IMR-90 (cell line): ENCODE measurements at places on chromosomes 2 and 18. TPM values are rescaled to one million over a fixed set of nuclear protein-coding genes. Genes with fewer than 3 reads are reported as not detected.

Gene FAM110C
- not detected in 2 replicates for total RNA-seq

Gene CAPN13
- total RNA-seq = not detected in 2 replicates

DNA sequence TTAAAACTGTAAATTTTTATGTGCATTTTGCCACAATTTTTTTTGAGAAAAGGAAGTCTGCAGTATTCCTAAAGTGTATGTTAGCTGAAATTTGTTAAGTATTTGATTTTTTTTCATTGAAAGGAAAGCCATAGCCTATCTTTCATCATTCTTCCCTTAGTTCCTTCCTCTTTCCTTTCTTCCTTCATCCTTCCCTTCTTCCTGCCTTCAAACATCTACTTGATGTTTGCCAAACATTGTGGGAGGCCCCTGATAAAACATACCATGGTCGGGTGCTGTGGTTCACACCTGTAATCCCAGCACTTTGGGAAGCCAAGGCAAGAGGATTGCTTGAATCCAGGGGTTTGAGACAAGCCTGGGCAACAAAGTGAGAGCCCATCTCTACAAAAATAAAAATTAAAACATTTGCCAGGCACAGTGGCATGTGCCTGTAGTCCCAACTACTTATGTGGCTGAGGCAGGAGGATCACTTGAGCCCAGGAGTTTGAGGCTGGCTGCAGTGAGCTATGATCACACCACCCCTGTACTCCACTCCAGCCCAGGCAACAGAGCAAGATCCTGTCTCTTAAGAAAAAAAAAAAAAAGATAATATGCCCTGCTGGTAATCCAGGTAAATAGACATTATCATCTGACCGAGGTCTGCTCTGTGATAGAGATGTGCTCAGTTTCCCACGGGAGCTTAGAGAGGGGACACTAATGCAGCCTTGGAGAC, 278.4 kb upstream of the STON1 start:
- H3K27ac ChIP-seq = no peak overlapping the region
- H3K4me1 ChIP-seq = peaks cover 9% of the 10 kb centered on the region
- H3K27me3 ChIP-seq = peaks cover 2% of the 10 kb centered on the region; the same call in 1 of the 2 replicates

DNA sequence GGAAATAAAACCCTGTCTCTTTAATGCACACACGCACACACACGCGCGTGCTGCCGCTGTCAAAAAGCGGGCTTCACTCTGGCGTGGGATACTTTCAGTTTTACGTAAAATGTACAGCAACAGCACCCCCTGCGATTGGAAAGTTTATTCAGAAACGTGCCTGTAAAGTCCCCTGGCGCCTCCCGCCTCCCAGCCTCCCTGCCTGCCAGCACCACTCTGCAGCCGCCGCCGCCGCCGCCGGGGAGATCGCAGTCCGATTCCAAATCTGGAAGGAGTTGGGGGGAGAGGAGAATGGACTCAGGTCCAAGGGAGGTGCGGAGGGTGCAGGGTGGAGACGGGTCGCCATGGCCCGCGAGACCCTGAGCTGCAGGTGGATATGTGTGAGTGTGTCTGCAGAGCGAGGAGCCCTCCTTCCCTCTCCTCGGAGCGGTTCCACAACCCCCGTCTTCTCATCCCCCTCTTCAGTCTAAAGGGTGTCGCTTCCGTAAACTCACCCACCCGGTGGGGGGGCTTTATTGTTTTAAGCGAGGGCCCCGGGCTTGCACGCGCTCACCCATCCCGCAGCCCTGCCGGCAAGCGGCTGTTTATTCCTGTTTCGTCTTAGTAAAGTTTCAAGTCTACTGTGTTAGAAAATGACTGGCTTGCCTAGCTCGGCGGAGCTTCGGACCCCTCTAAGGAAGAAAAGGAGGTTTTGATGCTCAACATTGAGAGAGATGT, 1.8 kb upstream of the BCL11A start:
- H3K27ac ChIP-seq = no peak overlapping the region
- H3K36me3 ChIP-seq = no peaks in the 10 kb centered on the region
- peak; percentile 70 for DNase-seq
- H3K4me3 ChIP-seq = peak overlapping the region; percentile 39

DNA sequence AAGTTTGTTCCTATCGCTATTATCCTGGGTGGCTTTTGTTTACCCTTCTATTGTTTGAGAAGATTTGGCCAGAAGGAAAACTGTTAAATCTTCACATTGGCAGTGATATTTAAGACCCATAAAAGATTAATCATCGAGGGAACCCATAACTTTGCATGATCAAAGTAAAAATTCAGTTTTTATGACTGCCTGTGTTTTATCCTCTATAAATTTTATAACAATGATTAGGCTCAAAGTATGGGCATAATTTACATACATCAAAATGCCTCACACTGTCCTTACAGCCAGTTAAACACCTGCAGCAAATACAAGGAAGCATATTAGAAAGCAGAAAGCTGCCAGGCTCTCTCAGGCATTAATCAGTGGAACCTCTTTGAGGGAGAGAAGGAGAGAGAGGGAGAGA, 289.1 kb downstream of the ICOS start:
- H3K36me3 ChIP-seq = no peaks in the 10 kb centered on the region
- H3K4me3 ChIP-seq = no peak overlapping the region

DNA sequence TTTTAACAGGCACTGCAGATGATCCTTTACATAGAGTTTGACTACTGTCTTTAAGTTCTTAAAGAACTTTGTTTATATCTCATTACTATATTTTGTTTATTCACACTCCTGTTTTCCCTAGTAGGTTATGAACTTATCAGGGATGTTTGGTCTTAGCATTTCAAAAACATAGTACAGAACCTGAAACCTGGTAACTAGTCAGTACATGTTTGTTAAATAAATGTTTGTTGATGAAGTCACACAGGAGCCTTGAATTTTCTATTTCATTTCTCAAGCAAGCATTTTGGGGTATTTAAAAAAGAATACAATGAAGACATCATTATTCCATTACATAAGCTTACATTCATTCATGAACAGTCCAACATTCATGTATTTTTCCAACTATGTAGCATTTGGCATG, 280.3 kb upstream of the ZSWIM2 start:
- no peaks in the 10 kb centered on the region for H3K27me3 ChIP-seq
- no peak for DNase-seq
- no peak overlapping the region for H3K4me3 ChIP-seq

- peaks cover 10% of the 10 kb centered on the region for H3K4me1 ChIP-seq
- no peaks in the 10 kb centered on the region for H3K36me3 ChIP-seq
- DNase-seq = peak; percentile 23
- H3K27me3 ChIP-seq = no peaks in the 10 kb centered on the region
Measured at GRCh38 chr2:128347701-128348539, 29.3 kb upstream of the HS6ST1 start.

- H3K36me3 ChIP-seq = no peaks in the 10 kb centered on the region
- no peaks in the 10 kb centered on the region for H3K27me3 ChIP-seq
- peaks cover 16% of the 10 kb centered on the region for H3K4me1 ChIP-seq
- DNase-seq = no peak
Measured at GRCh38 chr2:64699712-64700111, 46.0 kb upstream of the SERTAD2 start.

DNA sequence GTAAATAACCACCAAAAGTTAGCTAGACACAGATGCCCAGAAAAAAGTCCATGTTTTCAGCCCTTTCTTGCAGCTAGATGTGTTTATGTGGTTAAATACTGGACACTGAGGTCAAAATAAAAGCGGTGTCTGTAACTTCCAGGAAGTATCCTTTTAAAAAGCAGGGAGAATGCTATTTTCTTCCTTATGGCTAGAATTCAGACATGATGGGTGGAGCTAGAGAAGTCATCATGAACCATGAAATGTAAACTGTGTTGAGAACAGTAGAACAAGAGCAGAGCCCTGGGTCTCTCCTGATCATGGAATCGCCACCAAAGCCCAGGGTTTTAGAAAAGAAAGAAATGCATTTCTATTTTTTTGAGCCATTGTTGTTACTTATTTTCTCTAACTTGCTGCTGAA, 41.3 kb upstream of the GALNT3 start:
- peaks cover 3% of the 10 kb centered on the region for H3K4me1 ChIP-seq
- no peak overlapping the region for H3K4me3 ChIP-seq
- H3K27ac ChIP-seq = no peak overlapping the region
- no peaks in the 10 kb centered on the region for H3K27me3 ChIP-seq
- H3K36me3 ChIP-seq = no peaks in the 10 kb centered on the region
- no peak for DNase-seq

- H3K4me1 ChIP-seq = no peaks in the 10 kb centered on the region
- no peak for DNase-seq
- no peaks in the 10 kb centered on the region for H3K36me3 ChIP-seq
- H3K27me3 ChIP-seq = no peaks in the 10 kb centered on the region
Measured at GRCh38 chr2:14991723-14992122, 359.2 kb downstream of the LRATD1 start.

Gene NEB
- total RNA-seq = under 0.01 TPM in 2 replicates

DNA sequence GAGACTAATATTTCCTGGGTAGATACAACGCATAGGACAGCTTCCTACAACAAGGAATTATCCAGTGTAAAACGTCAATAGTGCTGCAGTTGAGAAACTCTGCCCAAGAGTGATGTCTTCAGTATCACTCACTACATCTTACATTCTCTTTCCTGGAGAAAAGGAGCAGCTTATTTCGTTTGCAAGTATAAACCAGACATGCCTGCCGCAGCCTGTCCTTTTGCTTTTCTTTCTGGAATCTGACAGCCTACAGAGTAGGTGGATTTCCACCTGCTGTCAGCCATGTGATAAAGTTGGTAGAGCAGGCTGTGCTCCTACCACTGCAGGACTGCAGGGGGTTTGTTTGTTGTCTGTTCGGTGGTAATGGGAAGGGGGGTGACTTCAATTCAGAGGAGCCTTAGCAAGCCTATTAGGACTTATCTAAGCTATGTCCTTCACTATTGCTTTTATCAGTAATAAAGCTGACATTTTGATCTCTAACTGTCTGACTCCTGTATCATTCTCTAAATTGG, 439.1 kb downstream of the GRB14 start:
- no peak overlapping the region for H3K27ac ChIP-seq
- H3K4me3 ChIP-seq = no peak overlapping the region
- no peaks in the 10 kb centered on the region for H3K4me1 ChIP-seq
- H3K36me3 ChIP-seq = no peaks in the 10 kb centered on the region

DNA sequence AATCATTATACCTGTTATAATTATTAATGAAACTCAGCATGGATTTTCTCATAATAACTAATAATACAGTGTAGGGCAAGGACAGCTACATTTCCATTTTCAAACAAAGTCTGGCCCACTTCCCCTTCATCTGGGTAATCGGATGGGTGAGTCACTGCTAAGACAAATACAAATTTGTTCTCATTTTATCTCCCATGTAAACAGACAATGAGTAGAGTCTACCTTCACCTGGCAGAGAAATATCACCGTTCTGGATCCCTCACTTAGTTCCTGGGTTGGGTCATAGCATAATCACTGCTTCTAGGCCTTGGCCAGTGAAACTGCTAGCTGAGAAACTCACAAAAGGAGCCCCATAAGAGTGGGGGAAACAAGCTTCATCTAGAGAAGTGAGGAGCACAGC, 9.2 kb downstream of the CNTNAP5 start:
- H3K27me3 ChIP-seq = no peaks in the 10 kb centered on the region
- no peaks in the 10 kb centered on the region for H3K36me3 ChIP-seq
- no peaks in the 10 kb centered on the region for H3K4me1 ChIP-seq
- H3K4me3 ChIP-seq = no peak overlapping the region
- no peak overlapping the region for H3K27ac ChIP-seq

DNA sequence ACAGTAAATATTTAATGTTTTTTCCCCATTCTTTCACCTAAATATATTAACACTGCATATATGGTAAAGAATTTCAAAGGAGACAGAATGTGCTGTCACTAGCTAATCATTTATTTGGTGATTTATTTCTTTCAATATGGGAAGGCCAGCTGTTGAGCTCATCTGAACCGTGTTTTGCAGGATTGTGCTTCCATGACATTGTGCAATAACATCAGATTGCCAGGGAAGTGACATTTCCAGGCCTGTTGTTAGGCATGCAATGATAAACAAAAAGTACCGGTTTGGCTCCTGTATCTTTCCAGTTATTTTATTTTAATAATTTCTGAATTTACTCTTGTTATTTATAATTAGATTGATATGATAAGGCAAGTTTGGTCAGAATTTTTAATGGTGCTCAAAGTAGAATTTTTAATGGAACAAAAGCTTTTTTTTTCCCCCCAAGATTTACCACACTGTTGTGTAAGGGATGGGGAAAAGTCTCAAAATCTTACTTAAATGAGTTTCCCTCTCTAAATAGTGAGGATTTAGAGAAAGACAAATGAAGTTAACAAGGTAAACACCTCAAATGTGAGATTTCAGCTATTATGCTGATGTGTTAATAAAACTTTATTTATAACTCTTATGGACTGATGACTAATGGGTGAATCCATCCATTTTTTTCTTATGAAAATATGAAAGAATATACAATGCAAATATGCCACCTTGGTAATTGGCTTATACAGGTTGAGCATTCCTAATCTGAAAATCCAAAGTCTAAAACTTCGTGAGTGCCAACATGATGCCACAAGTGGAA, 52.7 kb downstream of the MALT1 start:
- H3K27ac ChIP-seq = no peak overlapping the region
- no peaks in the 10 kb centered on the region for H3K27me3 ChIP-seq
- peaks cover 4% of the 10 kb centered on the region; the same call in 1 of the 2 replicates for H3K36me3 ChIP-seq

DNA sequence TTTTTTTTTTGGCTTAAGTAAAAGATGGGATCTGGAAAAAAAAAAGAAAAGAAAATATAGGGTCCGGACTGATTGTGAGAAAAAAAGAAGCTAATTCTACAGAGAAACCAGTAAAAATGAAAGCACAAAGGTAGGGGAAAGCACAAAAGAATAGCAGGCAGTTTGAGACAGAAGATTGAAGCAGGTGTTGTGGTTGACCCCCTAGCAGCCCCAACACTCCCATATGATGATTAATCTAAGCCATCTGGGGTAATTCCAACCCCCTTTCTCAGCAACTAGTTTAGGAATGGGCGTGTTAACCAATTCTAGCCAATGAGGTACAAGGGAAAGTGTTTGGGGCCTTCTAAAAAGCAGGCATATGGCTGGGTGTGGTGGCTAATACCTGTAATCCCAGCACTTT, 77.0 kb downstream of the MBD2 start:
- H3K4me3 ChIP-seq = no peak overlapping the region
- H3K27me3 ChIP-seq = no peaks in the 10 kb centered on the region
- DNase-seq = no peak
- peaks cover 7% of the 10 kb centered on the region for H3K4me1 ChIP-seq
- peaks cover 3% of the 10 kb centered on the region; the same call in 1 of the 2 replicates for H3K36me3 ChIP-seq
- no peak overlapping the region for H3K27ac ChIP-seq

- no peaks in the 10 kb centered on the region for H3K36me3 ChIP-seq
- H3K27ac ChIP-seq = no peak overlapping the region
- H3K4me1 ChIP-seq = no peaks in the 10 kb centered on the region
- no peaks in the 10 kb centered on the region for H3K27me3 ChIP-seq
Measured at GRCh38 chr2:155141418-155141817, 442.9 kb downstream of the KCNJ3 start.

- H3K27me3 ChIP-seq = no peaks in the 10 kb centered on the region
- H3K4me1 ChIP-seq = no peaks in the 10 kb centered on the region
- no peak overlapping the region for H3K27ac ChIP-seq
- no peaks in the 10 kb centered on the region for H3K36me3 ChIP-seq
Measured at GRCh38 chr2:165305391-165306096, 66.3 kb downstream of the SCN2A start.

GRCh38 chr2:29249666-29250253, 134.5 kb downstream of the CLIP4 start:
- H3K36me3 ChIP-seq = no peaks in the 10 kb centered on the region
- H3K27ac ChIP-seq = no peak overlapping the region
- peaks cover 8% of the 10 kb centered on the region for H3K27me3 ChIP-seq

- H3K4me1 ChIP-seq = peaks cover 8% of the 10 kb centered on the region
- DNase-seq = peak; percentile 7
- H3K4me3 ChIP-seq = no peak overlapping the region
- H3K27ac ChIP-seq = no peak overlapping the region
- no peaks in the 10 kb centered on the region for H3K36me3 ChIP-seq
- H3K27me3 ChIP-seq = no peaks in the 10 kb centered on the region
Measured at GRCh38 chr18:28040716-28041115, 136.2 kb downstream of the CDH2 start.

GRCh38 chr2:108925735-108926134, 63.3 kb downstream of the EDAR start:
- DNase-seq = no peak
- no peak overlapping the region for H3K27ac ChIP-seq
- H3K4me1 ChIP-seq = no peaks in the 10 kb centered on the region
- H3K4me3 ChIP-seq = no peak overlapping the region
- H3K27me3 ChIP-seq = peaks cover 82% of the 10 kb centered on the region
